SIG-M5 (cell line): ENCODE measurements at places on chromosomes 12 and 14.

DNA sequence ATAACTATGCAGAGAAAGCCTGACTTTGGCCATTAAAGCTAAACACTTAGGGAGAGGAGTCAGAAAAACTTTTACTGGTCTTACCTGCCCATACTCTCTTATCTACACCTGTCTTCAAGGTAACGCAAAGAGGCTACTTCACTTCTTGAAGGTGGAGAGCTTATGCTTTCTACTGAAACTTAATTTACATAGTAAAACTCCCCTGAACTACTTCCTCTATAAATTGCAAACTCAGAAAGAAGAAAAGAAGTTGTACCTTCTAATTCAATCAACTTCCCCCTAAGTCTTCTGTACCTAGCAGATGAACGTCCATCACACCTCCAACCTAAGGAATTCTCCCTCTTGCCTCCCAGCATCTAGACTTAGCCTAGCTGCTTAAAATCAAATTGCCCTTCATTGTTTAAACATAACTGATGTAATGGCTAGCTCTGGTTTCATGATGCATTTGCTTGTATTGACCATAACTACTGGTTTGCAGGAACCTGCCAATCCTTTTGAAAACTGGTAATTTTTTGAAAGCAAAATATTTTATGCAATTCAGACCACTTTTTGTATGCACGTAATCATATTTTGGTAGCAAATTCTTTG, 87.7 kb downstream of the STON2 start:
- no peak for DNase-seq

DNA sequence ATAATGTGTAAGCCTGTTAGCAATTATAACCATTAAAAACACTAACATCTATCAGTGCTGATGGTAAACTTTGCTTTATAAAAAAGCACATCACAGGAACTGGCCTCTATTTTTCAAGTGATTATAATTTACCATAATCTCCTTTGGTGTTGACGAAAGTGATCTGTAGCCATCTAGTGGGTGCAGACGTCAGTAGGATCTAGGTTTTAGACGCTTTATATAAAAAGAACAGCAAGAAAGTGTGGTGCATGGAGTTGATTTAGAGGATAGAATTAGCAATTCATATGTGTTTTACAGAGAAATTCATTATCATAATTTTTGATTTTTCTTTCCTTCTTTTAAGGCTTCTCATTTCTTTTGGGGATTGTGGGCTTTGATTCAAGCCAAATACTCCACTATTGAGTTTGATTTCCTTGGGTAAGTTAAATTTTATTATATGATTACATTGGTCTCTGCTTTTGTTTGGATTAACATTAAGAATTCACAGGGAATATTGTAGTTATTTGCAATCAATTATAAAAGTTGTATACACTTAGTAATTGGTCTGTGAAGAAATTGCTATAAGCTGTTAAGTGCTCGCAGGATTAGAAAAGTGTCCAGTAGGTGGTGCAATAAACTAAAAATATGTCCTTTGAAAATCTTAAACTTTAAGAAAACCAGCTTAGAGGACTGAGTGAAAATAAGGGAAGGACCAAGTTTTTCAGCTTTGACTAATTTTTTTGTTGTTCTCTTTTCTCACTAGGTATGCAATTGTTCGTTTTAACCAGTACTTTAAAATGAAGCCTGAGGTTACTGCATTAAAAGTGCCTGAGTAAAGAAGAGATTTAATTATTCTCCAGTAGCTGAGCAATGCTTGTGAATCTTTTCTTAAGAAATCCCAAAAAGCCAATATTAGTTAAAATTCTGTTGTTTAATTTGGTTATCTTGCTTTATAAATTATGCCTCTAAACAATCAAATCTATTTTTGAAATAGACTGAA, 59.5 kb downstream of the ETNK1 start:
- no peak for DNase-seq

DNA sequence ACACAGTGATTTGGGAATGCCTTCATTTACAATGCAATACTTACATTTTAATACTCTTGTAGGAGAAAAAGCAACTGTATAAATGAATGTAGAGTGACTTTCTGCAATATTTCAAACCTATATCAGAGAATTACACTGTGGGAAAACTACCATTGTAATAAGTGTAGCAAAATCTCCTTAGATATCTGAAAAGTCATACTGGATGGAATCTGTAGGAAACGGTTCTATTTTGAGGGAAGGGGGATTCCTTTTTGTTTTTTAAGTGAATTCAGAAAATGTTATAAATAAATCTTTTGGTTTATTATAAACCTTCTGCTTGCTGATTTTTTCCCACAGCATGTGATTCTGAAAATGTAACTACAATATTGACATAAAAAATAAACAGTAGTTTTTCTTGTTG, 23.0 kb downstream of the ZNF891 start:
- DNase-seq, result no peak

GRCh38 chr12:64525461-64526160, 73.7 kb downstream of the TBK1 start:
- DNase-seq, result no peak

- peak; percentile 17 for DNase-seq
Observed at GRCh38 chr12:32139064-32139421, 32.4 kb downstream of the BICD1 start.

DNA sequence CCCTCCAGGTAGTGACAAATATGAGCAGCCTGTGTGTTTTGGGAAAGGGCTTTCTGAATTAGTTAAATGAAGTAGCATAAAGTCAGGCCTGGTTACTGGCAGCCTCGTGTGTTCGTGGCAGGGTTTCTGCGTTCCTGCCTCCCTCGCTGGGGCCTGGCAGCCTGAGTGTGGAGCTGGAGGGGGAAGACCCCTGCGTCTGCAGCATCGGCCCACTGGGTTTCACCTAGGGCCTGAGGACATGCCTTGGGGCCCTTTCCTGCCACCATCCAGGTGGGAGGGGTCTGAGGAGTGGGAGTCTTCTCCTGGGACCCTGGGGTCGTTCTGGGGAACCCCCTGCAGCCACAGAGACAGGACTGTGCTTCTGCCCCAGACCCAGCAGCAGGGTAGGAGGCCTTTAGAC, 20.4 kb upstream of the AMN start:
- no peak for DNase-seq

GRCh38 chr12:64673490-64674169, 63.3 kb downstream of the RASSF3 start:
- DNase-seq, result no peak

DNA sequence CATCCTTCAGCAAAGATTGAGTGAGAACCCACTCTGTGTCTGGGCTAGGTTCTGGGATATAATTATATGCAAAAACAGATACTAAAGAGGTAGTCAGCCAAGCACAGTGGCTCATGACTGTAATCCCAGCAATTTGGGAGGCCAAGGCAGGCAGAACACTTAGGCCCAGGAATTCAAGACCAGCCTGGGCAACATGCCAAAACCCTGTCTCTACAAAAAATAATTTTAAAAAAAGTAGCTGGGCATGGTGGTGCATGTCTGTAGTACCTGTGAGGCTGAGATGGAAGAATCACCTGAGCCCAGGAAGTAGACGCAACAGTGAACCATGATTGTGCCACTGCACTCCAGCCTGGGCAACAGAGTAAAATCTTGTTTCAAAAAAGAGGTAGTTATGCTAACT, 237.5 kb upstream of the HMGA2 start:
- no peak for DNase-seq

- DNase-seq, result no peak
Observed at GRCh38 chr12:51482929-51483697, 58.5 kb downstream of the SLC4A8 start.
